ENCODE measurements at places on chromosomes 7 and 10.

DNA sequence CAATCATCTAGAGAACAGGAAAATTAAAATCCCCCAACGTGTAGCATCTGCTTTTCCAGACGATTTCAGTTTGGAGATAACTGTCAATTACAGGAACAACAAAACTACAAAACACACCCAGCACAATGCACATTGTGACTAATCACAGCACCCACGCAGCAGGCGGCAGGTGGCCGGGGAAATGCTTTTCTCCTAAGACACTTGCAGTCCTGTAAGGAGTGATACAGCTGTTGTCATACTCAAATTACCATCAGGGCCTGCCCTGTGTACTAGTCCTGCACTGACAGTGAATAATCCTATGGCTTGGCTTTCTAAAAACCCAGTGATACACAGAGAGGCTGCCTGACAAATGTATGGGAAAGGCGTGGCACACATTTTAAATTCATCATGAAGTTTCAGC is 37.8 kb downstream of the COBL start:
- no peak for DNase-seq

GRCh38 chr7:1227814-1228544 is 4.7 kb upstream of the UNCX start:
- no peak for DNase-seq

GRCh38 chr7:149584009-149584408 is 86.4 kb upstream of the ZNF746 start:
- no peak for DNase-seq

DNA sequence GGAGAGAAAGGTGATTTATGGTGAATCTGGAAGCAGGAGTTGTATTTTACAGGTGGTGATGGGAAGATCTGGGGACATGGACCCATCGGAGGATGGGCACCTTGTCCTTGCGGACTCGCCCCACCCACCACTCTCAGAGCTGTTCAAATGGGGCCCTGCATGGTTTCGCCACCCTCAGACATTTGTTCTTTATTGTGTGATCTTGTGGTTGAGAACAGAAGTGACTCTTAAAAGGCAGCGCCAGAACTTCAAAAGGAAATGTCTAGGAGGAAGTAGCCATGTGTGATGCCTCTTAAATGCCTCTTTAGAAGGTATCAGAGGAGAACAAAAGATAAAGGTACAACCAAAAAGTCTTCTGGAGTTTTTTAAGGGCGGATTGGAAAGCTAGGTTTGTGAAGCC is 205.7 kb downstream of the KIAA1217 start:
- no peak for DNase-seq

DNA sequence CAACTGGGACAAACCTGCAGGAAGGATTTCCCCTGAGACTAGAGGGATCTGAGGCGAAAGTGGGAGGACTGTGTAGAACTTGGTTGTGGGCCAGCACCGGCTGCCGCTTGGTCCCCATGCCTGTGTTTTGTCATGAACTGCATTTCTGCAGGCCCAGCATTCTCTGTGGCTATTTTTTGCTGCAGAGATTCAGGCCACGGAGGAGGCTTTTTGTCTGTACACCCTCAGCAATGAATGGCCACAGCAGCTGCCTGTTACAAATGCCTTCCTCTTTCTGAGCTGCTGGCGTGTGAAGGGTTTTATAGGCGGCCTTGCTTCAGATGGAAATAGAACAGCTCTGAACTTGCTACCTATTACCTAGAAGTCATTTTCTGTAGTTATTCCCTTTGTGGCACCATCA is 164.4 kb downstream of the SH2D4B start:
- no peak for DNase-seq

GRCh38 chr10:8138471-8138870 is 84.0 kb downstream of the GATA3 start:
- no peak for DNase-seq

GRCh38 chr7:139730746-139731612 is 46.8 kb downstream of the HIPK2 start:
- peak; percentile 81 for DNase-seq

- DNase-seq: no peak
Measured at GRCh38 chr7:2445047-2445446, 31.2 kb downstream of the GRIFIN start.

DNA sequence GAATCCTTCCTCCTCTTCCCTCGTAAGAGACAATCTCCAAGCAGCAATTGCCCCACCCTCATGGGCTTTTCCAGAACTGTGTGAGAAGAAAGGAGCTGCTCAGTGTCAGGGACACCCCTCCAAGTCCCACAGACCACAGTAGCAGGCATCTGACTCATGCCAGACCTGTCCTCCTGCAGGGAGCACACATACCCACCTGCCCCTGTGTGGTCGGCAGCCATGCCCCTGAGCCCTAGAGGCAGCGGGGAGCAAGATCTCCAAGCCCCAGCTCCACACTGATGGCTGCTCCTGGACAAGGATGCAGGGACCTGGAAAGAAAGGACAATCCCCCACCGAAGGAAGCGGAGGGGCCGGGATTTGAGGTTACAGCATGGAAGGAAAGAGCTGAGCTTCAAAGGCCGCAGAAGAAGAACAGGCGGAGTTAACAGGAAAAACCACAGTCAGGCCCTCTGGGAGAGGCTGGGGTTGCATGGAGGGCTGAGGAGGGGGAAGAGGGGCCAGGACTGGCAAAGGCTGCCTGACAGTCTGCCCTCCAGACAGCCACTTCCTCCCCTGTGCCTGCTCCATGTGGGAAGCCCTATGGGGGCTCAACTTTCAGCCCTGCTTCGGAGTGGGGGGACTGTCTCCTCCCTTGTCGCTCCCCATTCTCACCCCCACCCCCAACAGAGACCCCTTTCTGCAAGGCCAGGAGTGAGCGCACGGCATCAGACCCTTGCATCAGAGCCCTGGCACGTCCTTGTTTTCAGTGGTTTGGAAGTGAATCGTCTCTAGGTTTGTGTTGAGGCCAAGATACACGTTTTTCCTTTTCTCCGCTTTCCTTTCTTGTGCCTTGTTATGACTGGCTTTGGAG is 46.8 kb downstream of the ASB13 start:
- no peak for DNase-seq

DNA sequence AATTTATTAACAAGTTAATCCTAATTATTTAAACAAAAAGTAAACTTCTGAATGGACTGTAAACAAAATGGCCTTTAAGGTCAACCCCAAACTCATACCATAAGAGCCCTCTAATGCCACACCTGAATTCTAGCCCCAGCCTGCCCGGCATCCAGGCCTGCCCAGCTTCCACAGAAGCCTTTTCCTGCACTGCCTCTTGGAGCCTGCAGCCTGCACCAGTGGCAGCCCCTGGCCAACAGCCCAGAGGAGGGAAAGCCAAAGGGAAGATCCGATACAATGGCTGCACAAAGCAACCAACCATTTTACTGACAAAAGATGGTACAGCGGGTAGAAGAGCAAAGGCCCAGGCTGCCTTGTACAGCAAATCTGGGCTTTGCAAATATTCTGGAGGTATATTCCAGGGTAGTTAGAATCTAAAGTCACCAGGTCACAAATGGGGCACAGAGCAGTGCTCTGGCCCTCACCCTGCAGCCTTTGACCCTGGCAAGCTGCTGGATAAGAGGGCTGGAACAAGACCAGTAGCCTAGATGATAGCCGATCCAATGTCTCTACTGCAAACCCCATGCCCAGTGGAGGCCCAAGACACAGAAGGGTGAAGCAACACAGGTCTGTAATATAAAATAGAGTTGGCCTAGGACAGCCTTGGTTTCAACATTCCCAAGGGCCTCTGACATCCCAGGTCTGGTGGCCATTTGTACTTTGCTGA is 12.5 kb upstream of the CH25H start:
- DNase-seq: no peak

GRCh38 chr7:16708511-16708910 is 45.0 kb upstream of the TSPAN13 start:
- no peak for DNase-seq

DNA sequence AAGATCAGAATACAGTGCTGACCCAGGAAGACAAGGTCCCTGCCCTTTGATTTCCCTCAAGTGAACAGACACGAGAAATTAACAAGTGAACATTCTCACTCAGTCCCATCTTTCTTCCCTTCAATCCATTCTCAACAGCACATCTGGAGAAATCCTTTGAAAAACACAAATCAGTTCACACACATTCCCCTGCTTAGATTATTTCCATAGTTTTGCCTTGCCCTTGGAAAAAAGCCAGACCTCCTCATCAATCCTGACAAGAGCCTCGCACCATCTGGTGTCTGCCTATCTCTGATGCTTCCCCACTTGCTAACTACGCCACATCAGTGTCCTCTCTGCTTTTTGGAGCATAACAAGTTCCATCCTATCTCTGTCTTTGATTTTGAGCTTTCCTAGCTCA is 94.4 kb upstream of the KIAA1217 start:
- no peak for DNase-seq

DNA sequence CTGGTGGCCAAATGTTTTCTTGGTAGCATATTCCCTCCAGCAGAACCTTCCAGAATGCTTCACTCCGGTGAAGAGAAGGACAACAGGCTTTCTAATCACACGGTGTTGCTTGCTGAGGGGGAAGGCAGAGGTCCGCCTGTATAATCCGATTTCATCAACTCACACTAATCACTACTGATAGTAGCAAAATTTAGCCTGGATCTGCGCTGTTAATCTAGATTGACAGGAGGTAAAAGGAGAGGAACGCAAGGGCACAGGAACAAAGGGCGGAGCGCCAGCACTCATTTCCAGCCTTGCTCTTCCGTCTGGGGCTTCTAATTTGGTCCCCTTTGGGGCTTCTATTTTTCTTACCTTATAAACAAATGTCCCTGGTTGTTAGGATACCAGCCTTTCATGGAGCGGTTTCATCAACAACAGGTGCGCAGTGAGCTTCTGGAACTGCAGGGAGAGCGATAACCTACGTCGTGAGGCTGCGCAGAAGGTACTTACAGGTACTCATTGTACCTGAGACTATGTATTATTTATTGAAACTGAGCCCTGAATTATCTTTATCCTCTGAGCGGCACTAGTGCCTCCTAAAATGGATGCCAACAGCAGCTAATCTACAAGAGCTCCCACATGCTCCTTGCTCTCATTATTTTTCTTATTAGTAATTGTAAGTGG is 150.6 kb downstream of the CACNB2 start:
- DNase-seq: no peak

DNA sequence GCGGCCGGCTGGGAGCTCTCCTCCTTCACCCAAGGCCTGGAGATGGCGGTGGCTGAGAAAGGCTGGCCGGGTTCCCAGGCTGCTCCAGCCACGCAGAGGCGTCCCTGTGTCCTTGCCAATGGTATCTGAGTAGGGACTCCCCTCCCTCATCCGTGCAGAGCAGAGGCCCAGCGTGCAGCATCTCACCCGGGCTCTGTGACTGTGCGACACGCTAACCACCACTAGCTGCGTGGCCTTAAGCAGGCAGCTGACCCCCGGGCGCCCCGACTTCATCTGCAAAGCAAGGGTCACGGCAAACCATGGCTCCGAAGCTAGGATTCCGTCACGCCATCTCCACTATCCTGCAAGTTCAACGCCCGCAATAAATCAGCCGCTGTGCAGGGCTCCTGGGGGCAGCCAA is 47.2 kb upstream of the TNRC18 start:
- no peak for DNase-seq

- DNase-seq: peak; percentile 8
Measured at GRCh38 chr7:20513341-20513740, 102.1 kb upstream of the ABCB5 start.

DNA sequence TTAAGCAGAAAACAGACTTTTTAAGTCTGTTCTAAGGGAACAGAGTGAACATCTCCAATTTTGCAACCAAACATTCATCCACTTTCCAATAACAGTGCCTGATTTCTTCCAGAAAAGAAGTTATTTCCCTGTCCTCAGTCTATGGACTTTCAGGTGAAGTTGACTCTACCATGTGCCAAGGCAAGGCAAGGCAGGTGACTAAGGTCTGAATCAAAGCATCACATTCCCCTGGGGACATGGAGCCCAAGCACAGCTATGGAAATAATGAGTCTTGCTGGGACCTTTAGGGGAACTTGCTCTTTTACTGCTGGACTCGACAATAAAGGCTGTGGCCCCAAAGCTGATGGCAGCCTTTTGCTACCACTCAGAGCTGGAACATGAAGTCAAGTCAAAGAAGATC is 182.2 kb downstream of the FGFR2 start:
- DNase-seq: no peak

GRCh38 chr7:69953136-69954067 is 355.1 kb downstream of the AUTS2 start:
- peak; percentile 67 for DNase-seq
